ENCODE measurements at places on chromosomes 1 and 21.

DNA sequence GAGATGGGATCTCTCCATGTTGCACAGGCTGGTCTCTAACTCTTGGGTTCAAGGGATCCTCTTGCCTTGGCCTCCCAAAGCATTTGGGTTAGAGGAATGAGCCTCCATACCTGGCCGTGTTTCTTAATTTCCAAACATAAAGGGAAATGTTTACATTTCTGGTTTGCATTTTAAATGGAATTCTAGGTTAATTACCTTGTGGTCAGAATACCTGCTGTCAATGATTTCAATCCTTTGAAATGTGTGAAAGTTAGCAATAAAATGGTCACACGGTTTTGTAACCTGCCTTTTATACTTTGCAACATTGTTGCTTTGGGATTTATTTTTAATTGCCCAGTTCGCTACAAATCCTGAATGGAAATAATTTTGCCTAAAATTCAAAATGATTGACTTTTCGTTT is 26.3 kb downstream of the AGMAT start:
- no peak for DNase-seq

DNA sequence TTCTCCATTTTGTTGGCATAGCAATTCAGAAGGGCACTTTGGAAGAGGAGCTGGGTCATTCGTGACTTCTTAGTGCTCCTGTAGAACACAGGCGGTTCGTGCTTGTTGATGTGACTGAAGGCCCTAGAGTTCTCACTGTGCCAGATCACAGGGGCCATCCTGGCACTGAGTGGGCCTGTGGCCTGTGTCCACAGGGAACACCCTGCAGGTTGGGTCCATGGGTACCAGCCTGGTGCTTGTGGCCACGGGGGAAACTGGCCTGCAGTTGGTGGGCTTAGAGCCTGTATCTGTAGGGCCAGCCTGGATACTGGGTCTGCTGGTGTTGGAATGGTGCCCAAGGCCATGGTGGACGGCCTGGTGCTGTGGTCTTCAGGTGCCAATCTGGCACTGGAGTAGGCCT is 9.2 kb downstream of the OR2G3 start:
- DNase-seq = no peak

DNA sequence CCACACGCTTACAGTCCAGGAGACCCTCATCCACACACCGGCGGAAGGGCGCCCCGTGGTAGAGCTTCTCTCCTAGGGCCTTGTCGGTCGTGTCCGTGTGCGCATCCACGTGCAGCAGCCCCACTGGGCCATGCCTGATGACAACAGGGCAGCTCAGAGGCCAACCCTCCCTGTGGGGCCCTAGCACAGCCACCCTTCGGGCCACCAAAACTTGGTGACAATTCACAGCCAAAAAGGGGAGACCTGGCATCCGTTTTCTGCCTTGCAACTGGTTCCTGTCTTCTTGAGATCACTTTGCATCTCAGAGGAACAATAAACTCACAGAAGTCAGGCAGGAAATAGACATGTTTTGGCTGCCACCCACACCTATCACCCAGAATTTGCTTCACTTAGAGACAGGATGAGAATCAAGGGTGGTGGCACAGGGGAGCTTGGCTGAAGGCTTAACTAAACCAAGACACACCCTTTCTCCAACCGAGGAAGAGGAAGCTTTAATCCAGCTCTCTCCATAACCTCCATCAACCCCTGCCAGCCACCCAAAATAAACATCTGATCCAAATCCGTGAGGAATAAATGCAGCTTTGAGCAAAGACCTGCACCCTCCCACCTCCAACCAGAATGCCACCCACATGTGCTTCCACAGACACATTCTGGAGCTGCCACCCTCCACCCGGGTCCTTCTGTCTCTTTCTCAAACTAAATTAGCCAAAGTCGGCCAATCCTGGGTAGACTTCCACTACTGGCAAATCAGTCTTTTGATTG is 5.7 kb downstream of the AGMAT start:
- DNase-seq = peak; percentile 43

- no peak for DNase-seq
Observed at GRCh38 chr1:181100015-181100905, 11.8 kb downstream of the IER5 start.

DNA sequence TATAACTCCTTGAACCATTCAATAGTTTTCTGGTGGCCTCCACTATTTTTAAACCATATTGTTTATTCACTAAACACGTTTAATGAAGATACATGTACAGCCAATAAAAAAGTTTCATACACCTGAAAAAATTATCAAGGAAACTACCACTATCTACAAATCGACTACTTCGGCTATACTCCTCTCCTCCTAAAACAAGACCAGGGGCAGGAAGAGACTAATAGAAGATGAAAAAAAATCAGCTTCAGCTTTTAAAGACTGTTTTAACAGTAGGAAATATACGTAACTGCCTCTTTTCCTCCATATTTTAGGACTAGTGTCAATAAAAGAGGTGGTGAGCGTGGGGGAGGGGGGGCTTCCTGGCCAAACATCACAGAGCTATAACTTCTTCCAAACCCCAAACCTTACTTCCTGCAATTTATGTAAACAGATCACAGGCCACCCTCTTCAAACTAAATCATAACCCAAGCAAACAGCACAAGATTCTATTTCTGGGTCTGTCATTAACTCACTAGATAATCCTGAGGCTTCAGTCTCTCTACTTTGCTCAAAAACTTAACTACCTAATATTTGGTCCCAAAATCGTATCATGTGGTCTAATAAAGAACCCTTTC is 15.1 kb downstream of the FOXJ3 start:
- peak; percentile 56 for DNase-seq

DNA sequence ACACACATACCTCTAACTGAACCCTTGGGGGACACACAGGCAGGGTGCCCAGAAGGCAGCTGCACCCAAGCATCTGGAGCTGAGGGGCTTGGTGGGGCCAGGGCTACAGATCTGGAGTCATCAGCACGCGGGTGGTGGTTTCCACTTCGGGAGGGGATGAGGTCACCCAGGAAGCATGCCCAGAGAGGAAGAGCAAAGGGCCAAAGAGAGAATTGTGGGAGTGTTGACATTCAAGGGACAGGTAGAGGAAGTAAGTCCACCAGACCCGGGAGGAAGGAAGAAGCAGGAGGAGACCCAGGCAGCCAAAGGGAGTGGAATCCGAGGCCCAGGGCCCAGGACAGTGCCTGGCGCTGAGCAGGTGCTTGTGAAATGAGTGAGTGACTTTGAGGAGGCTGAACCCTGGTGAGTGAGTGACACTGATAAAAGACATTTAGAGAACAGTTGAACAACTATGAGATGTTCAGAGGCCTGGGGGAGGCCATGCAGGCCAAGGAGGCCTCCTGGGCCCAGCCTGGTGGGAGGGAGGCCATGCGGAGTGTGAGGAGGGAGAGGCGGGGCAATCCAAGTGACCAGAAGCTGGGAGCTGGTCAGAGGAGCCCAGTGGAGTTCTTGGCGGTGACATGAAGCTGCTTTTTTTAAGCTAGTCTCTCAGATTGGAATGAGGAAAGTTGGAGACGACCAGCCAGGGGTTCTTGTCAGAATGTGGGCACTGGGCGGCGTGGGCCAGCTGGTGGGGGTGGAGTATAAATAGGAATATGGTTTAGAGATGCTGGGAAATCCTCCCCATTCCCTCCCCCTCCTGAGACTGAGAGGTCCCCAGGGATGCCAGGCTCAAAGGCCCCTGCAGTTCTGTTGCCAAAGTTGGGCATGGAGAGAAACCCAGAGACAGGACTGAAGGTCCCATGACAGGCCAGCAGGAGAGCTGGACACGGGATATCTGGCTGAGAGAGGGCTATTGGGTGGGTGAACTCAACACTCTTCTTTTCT is 7.9 kb downstream of the CDK18 start:
- no peak for DNase-seq

DNA sequence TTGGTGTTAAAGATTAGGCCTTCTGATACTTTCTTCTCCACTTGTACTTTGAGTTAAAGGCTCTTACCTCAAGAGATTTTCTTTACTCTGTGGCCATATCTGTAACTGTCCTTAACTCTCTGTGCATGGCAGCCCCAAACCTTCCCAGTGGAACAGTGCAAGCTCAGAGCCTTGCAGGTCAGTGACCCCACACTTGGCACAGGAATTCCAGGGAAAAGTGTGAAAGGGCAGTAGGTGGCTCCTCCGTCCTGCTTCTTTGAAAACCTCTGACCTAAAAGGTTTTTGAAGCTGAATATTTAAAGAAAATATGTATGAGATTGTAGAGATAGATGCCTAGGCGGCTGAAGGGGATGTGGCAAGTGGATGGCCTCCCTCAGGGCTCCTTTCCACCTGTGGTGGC is 26.3 kb downstream of the ITSN1 start:
- DNase-seq = no peak

- DNase-seq = peak; percentile 65
Observed at GRCh38 chr1:117735045-117735992, 129.5 kb downstream of the TENT5C start.

DNA sequence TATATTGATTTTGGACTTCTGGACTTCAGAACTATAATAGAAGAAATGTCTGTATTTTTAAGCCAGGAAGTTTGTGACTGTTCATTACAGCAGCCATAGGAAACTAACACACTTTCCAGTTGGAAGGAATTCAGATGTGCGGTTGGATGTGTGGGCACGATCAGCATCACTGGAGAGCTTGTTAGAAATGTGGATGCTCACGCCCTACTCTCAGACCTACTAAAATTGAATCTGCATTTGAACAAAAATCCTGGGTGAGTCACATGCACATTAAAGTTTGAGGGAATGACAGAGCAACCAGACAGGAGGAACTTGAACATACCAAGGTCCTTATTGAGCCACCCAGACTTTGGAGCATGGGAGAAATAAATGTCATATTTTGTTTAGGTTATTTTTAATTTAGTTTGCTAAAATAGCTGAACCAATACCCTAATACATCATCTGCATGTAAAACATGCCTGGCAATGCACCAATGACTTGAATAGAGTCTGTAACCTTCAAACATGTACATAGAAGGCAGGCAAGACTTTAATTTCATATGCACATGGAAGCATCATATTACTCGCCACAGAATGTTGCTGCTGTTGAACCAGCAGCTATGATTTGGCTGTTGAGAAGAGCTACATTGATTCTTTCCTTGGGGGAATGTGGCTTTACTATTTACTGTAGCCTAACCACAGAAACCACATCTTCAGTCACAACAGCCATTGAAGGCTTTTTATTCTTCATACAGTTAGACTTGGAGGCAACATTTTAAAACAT is 346.2 kb downstream of the BARHL2 start:
- DNase-seq = no peak

DNA sequence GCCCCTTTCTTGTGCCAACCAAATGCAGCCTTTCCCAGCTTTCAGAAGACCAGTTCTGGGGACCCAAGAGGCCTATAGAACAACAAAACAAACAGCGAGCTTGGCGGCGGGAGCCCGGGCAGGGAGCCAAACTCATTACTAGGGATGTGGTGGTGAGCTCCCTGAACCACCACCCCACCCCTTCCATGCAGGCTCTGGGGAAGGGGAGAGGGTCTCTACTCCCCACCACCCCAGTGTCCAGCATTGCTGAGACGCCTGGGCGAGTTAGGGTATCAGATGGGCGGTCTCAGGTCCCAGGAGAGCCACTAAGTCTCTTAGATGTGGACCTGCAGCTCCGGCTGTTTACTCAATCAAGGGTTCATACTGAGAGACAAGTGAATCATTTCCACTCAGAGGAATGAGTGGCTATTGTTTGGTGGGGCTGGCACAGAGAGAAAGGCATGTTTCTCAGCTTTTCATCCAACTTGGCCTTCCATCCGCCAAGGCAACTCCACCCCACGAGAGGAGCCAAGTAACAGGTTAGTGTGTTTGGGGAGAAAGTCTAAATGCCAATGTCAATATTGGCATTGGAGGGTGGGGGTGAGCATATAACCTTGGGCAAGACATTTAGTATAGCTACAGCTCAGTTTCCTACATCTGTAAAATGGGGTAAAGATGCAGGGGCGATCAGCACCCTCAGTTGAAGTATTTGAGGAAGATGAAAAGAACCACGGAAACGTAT is 40.9 kb downstream of the PLXNA2 start:
- no peak for DNase-seq

DNA sequence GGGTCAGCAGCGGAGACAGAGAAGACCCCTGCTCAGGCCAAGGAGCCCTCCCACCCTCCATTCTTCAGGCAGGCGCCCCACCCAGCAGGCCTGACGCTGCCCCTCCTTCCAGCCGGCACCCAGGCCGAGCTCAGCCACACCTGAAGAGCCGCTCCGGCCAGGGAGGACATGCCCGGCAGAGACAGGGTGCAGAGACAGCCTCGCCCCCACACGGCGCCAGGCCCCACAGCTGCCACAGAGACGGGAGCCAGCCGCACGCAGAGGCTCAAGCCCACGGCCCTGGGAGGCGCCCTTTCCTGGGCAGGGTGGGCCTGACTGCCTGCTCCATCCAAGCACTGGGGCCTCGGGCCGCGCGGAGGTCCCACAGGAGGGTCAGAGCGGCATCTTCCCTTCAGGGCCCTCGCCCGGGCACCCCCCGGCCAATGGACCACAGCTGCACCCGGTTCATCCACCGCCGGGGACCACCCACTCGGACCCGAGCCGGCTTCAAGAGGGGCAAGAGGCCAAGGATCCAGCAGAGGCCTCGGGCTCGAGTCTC is 5.2 kb downstream of the TTLL10 start:
- no peak for DNase-seq

GRCh38 chr1:65255656-65256050 is 53.7 kb upstream of the DNAJC6 start:
- DNase-seq = no peak

DNA sequence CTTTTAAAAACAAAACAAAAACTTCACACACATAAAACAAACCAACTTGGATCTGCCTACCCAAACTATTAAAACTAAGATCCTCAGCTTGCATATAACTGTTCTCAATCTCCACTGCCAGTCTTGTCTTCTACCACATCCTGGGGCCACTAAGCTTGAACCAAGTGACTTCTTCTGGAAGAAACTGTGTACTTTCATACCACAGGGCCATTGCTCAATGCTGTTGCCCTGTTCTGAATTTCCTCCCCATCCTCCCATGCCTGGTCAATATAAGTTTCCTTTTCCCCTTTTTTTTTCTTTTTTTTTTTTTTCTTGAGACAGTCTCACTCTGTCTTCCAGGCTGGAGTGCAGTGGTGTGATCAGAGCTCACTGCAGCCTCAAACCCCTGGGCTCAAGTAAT is 109.9 kb downstream of the KIAA0319L start:
- DNase-seq = no peak

All from CD4-positive, alpha-beta T cell treated with Interleukin-10 for 1 hour (primary cell).